ENCODE measurements at places on chromosomes 7 and 10. TPM values are rescaled to one million over a fixed set of nuclear protein-coding genes. Genes with fewer than 3 reads are reported as not detected.

DNA sequence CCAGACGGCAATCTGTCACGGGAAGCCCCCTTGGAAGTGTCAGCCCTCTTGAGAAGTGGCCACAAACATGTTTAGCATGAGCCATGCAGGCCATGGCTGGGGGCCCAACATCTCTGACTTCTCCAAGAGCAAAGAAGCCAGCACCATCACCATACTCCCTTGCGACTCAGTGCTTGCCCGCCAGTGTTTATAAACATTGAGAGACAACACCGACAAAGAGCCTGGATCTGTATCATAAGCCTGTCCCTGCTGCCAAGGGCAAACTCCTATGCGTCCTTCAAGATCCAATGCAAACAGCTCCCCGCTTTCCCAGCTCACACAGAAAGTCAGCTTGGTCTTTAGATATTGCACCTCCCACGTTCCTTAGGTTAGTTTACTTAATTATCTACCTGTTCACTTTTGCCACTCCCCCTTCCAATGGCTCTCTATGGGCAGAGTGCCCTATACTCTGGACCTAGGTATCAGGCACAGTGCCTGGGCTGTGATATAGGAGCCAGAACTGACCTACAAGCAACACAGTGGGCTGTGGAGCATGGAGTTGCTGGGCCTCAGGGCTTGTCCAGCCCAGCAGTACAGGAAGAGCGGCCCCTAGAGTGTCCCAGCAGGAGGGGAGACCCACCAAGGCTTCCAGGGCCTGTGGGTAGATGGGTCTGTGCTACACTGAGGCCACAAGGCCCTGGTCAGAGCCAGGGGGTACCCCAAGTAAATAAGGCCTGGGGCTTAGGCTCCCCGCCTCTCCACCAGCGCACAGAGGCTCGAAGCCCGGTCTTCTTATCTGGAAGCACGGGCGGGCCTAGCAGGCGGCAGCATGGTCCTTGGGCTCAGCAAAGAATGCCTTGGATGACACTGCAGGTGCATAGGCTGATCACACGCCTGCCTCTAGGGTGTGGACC is 37.7 kb downstream of the CAMK2B start:
- DNase-seq, result peak; percentile 26

GRCh38 chr7:3157566-3158287 is 114.1 kb upstream of the CARD11 start:
- DNase-seq, result no peak

DNA sequence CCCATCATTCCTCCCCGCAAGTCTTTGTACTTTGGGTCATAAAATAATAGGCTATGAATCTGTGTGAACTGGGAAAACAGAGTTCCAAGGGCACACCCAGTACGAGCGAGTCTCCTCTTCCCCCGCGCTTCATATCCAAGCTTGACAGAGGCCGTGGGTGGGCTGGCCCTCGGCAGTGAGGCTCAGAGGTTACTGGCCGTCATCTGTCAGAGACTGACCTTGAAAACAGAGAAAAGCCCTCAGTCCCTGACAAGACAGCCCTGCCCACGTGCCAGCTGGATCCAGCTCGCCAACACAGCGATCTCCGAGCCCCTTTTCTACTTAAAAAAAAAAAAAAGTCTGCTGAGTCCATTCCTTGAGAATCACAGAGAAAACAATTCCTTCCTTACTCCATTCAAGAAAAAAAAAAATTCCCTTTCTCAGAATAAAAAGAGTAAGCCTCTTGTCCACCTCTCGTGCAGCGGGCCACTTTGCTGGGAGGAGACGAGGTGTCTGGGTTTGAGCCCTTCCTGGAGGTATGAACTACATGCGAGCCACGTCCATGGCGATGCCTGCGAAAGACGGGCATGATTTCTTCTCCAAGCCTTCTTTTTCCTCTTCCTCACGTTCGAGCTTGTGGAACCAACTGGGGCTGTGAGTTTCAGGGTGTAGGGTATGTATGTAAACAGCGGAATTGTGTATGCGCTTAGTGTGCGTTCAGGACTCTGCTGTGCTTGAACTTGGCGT is 744 bp upstream of the BICC1 start:
- DNase-seq, result peak; percentile 61

- no peak for DNase-seq
These were observed 40.4 kb downstream of the CALML3 start for GRCh38 chr10:5565205-5565545.

GRCh38 chr10:100788002-100788903 is 42.9 kb downstream of the PAX2 start:
- DNase-seq, result no peak

DNA sequence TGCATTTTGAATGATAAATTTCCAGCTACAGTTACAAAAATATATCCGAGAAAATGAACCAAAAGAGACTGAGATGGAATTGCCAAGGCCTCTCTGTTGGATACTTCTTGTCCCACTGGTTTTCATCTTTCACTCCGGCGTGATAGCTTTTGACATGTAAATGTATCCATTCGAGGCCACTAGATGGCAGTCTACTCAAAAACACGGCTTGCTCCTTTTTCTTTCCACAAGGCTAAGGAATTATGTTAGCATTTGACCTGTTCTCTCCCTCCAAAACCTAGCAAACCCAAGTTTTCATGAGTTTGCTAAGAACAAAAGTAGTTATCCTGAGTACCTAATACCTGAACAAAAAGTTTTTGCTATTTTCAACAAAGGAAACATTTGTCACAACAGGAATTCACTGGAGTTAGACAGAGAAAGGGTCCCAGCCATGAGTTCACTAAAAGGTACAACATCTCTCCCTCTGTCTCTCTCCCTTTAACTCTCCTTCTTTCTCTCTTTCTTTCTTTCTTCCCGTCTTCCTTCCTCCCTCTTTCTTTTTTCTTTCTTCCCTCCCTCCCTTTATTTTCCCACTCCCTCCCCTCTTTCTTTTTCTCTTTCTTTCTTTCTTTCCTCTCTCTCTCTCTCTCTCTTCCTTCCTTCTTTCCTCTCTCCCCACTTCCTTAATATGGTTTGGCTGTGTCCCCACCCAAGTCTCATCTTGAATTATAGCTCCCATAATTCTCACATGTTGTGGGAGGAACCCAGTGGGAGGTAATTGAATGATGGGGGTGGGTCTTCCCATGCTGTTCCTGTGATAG is 207.9 kb upstream of the MYO3A start:
- no peak for DNase-seq

DNA sequence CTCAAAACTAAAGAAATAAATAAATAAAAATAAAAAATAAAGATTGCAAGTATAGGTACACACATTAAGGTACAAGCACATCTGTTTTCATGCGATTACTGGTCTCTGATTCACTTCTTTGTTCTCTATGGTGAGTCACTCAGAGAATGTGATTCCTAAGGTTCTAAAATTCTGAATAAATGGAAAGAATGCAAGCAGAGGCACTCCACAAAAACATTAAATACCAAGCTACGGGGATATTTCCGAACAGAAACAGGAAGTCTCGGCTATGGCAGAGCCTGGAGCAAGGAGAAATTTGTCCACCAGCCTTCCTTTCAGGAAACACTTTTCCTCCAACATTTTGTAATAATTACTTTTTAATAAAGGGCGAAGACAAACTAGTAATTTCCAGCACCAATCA is 1.4 kb downstream of the VOPP1 start:
- DNase-seq, result no peak

DNA sequence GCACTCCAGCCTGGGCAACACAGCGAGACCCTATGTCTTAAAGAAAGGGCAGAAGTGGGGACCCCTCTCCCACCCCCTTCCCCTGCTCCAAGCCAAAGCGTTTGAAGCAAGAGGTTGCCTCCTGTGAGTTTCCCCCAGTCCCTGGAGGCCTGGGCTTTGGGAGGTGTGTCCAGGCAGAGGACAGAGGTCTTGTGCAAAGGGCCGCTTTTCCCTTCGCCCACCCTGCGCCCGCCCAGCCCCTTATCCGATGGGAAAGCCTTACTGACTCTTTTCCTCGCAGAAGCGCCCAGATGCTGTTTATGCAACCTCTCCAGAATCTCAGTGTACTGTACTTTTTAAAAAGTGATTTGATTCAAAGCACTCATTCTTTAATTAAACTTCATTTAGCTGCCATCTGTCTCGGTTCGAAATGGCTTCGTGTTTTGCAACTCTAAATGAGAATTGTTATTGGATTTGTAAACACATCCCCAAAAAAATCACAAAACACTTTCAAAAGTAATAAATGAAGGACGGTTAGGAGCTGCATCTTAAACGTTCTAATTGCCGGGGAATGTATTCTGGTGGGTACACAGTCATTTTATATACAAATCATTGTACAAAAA is 50.5 kb upstream of the GTF2I start:
- no peak for DNase-seq

DNA sequence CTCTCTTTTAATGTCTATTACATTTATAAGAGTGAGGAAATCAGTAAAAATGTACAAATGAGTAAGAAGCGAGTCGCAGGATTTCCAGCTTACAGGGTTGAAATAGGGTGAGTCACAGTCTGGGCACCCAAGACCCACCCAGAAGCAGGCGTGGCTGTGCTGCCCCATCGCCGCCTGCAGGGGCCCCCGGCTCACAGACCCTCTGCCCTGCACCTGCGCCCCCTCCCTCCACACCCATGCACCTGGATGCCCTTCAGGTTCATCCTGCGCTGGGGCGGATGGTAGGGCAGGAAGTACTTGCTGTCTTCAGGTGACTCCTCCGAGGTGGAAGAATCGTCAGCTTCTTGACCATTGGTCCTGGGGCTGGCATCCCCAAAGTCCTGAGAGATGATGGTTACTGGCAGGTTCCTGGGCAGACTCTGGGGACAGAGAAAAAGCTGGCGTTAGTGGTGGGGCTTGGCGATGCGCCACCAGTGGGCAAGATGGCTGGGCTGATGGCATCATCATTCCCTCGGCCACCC is 90.2 kb upstream of the GNA12 start:
- DNase-seq, result peak; percentile 21

- peak; percentile 81 for DNase-seq
These were observed 10.6 kb upstream of the GRB10 start for GRCh38 chr7:50793120-50793946.

GRCh38 chr7:77466450-77466849 is 50.3 kb upstream of the GSAP start:
- DNase-seq, result no peak

- DNase-seq, result no peak
These were observed 83.5 kb downstream of the ZNF777 start for GRCh38 chr7:149377386-149377785.

GRCh38 chr10:28744069-28744768 is 66.9 kb downstream of the BAMBI start:
- DNase-seq, result no peak

MALRD1 gene
- total RNA-seq, result 0.99 TPM

OR13A1 gene
- not detected for total RNA-seq

C7orf33 gene
- not detected for total RNA-seq

CLCN1 gene
- not detected for total RNA-seq

Measured in left ventricle myocardium superior (tissue), 1 donor.